Ovary (tissue), 10 donors: ENCODE measurements at places on chromosomes 1 and 21. TPM values are rescaled to one million over a fixed set of nuclear protein-coding genes. Genes with fewer than 3 reads are reported as not detected.

DNAJC28 gene
- total RNA-seq, result 1.2 TPM

FAM72C gene
- not detected for total RNA-seq

PAPPA2 gene
- total RNA-seq, result not detected

TSPAN1 gene
- 2.7 TPM for total RNA-seq

CD48 gene
- total RNA-seq, result 0.61 TPM

VSIG8 gene
- total RNA-seq, result 0.23 TPM

COL11A1 gene
- 0.35 TPM for total RNA-seq

- H3K4me1 ChIP-seq, result no peaks in the 10 kb centered on the region
- H3K27me3 ChIP-seq, result no peaks in the 10 kb centered on the region
- DNase-seq, result no peak
- no peak overlapping the region for H3K4me3 ChIP-seq
Observed at GRCh38 chr1:182309631-182310351, 81.8 kb downstream of the GLUL start.

DNA sequence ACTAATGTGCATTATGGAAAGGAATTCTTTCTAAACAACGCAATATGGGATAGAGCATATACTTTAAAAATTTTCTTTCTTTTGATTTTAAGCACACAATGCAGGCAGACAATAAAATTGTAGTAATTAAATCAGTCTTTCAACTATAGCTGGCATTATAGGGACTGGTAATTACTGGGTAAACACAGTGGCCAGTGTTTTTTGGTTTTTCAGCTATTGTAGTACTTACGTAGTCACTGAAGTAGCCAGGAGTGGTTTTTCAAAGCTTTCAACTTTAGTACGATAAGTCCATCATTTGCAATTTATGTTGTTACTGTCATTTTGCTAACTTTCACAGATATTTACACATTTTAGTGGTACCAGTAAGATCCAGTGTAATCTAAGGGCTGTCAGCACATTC lies 50.6 kb downstream of the RAB3GAP2 start:
- H3K36me3 ChIP-seq, result no peaks in the 10 kb centered on the region
- H3K4me3 ChIP-seq, result no peak overlapping the region
- no peak for DNase-seq
- H3K27me3 ChIP-seq, result no peaks in the 10 kb centered on the region
- no peaks in the 10 kb centered on the region for H3K4me1 ChIP-seq

DNA sequence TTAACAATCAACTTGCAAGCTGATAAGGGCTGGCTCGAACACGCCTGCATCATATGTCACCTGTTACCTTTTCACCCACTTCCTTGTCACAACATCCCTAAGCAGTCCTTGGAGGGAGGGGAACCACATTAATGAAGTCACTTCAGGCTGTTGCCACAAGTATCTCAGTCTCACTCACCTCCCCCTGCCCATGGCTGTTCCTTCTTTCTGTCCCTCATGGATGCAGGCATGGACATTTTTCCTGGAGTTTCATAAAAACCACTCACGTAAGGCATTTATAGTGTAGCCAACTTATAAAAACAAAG lies 76.8 kb upstream of the ANGPTL1 start:
- H3K27me3 ChIP-seq, result no peaks in the 10 kb centered on the region
- no peak for DNase-seq
- H3K4me1 ChIP-seq, result peaks cover 3% of the 10 kb centered on the region
- no peaks in the 10 kb centered on the region for H3K36me3 ChIP-seq
- H3K4me3 ChIP-seq, result no peak overlapping the region
- H3K27ac ChIP-seq, result no peak overlapping the region

GRCh38 chr1:228866468-228866867 lies 131.2 kb downstream of the RHOU start:
- no peaks in the 10 kb centered on the region for H3K4me1 ChIP-seq
- H3K27ac ChIP-seq, result no peak overlapping the region
- DNase-seq, result no peak
- H3K27me3 ChIP-seq, result no peaks in the 10 kb centered on the region
- no peak overlapping the region for H3K4me3 ChIP-seq
- no peaks in the 10 kb centered on the region for H3K36me3 ChIP-seq

- no peaks in the 10 kb centered on the region for H3K27me3 ChIP-seq
- H3K36me3 ChIP-seq, result no peaks in the 10 kb centered on the region
Observed at GRCh38 chr1:54671985-54672608, 30.5 kb downstream of the MROH7 start.

DNA sequence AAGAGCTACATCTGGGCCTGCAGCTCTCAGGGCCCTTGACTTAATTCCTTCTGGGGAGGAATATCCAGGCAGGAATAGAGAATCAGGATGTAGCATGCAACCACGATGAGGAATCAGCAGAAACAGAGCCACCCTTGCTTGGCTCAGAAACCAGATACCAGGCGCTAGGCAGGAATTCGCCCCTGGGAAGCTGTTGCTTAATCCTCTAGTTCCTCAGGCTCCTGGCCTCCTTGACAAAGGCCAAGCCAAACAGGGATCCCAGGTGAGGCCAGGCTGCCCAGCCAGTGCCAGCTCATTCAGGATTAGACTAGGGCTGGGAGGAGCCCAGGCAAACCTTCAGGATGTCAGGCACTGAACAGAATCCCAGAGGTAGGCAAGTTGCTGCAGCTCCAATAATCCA lies 48.2 kb upstream of the IRF2BP2 start:
- H3K4me1 ChIP-seq, result no peaks in the 10 kb centered on the region
- H3K36me3 ChIP-seq, result no peaks in the 10 kb centered on the region
- H3K27ac ChIP-seq, result no peak overlapping the region
- H3K27me3 ChIP-seq, result no peaks in the 10 kb centered on the region

GRCh38 chr1:184329962-184330868 lies 56.6 kb upstream of the C1orf21 start:
- H3K4me1 ChIP-seq, result no peaks in the 10 kb centered on the region
- no peaks in the 10 kb centered on the region for H3K36me3 ChIP-seq
- DNase-seq, result no peak

- no peak for DNase-seq
- no peaks in the 10 kb centered on the region for H3K27me3 ChIP-seq
- no peak overlapping the region for H3K27ac ChIP-seq
- no peaks in the 10 kb centered on the region for H3K36me3 ChIP-seq
- no peak overlapping the region for H3K4me3 ChIP-seq
Observed at GRCh38 chr1:172613294-172613693, 45.6 kb upstream of the FASLG start.

- DNase-seq, result no peak
- no peak overlapping the region for H3K27ac ChIP-seq
- no peaks in the 10 kb centered on the region for H3K4me1 ChIP-seq
- H3K27me3 ChIP-seq, result no peaks in the 10 kb centered on the region
- no peak overlapping the region for H3K4me3 ChIP-seq
Observed at GRCh38 chr1:39540504-39541031, 36.0 kb downstream of the PABPC4 start.

DNA sequence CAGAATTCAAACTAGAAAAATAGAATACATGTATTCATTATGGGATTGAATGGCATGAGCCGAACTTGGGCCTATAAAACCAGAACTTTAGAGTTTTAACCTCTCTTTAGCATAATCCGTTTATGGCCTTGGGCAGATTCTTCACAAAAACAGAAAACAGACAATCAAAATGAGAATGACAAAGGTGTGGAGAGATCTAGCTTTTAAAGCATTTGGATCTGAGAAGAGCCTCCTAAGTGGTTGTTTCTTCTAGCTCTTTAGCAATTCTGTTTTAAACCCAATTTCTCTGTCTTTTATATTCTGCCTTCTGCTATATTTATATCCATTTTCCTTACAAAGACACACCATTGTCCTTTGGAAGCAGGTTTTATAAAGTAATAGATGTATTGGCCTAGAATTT lies 160.2 kb downstream of the RPS6KC1 start:
- no peak overlapping the region for H3K27ac ChIP-seq
- H3K4me1 ChIP-seq, result no peaks in the 10 kb centered on the region
- DNase-seq, result no peak
- H3K27me3 ChIP-seq, result no peaks in the 10 kb centered on the region
- H3K36me3 ChIP-seq, result no peaks in the 10 kb centered on the region
- H3K4me3 ChIP-seq, result no peak overlapping the region

GRCh38 chr1:91889717-91890459 lies 3.9 kb upstream of the TGFBR3 start:
- no peak for DNase-seq
- no peaks in the 10 kb centered on the region for H3K36me3 ChIP-seq
- H3K4me1 ChIP-seq, result peaks cover 7% of the 10 kb centered on the region

GRCh38 chr1:69568421-69569174 lies 876 bp downstream of the LRRC7 start:
- no peak for DNase-seq
- no peaks in the 10 kb centered on the region for H3K36me3 ChIP-seq
- no peaks in the 10 kb centered on the region for H3K27me3 ChIP-seq
- H3K27ac ChIP-seq, result no peak overlapping the region

DNA sequence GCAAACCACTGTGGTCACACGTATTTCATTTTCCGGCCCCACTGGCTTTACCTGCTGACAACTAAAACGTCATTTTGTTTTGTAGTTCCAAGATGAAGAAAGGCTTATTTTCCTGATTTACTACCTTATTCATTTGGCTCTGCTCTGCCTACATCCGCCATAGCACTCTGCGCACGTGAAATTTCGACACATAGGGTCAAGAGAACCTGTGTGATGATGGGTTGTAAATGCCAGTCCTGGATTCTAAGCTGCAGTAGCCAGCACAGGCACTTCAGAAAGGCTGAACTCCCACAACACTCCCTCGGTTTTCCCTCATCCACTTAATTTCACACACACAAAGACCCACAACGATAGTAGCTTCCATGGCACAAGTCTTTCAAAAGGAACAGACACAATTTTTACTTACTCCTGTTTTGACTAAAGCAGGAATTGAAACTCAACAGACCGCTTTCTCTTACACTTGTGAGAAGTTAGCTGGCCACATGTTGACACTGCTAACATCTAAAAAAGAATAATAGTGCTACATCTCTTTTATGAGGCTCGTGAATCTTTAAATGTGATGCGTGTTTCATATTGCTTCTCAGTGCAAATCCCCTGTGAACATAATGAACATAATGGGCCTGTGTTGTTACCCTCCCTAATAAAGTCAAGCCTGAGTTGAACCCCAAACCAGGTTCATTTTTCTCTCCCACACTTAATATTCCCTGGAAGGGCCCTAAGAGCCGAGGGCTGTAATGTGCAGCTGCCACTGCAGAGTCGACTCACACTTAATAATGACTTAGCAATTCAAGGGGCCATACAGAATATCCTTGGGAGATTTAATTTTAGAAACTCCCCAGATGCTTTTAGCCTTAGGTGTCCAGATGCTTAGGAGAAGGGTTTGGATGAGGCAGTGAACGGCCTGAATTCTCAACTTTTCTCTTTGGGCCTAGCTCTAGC lies 1.5 kb upstream of the RUNX1 start:
- peaks cover 1% of the 10 kb centered on the region for H3K4me1 ChIP-seq
- H3K36me3 ChIP-seq, result no peaks in the 10 kb centered on the region
- H3K27ac ChIP-seq, result no peak overlapping the region
- no peak for DNase-seq
- H3K4me3 ChIP-seq, result no peak overlapping the region

DNA sequence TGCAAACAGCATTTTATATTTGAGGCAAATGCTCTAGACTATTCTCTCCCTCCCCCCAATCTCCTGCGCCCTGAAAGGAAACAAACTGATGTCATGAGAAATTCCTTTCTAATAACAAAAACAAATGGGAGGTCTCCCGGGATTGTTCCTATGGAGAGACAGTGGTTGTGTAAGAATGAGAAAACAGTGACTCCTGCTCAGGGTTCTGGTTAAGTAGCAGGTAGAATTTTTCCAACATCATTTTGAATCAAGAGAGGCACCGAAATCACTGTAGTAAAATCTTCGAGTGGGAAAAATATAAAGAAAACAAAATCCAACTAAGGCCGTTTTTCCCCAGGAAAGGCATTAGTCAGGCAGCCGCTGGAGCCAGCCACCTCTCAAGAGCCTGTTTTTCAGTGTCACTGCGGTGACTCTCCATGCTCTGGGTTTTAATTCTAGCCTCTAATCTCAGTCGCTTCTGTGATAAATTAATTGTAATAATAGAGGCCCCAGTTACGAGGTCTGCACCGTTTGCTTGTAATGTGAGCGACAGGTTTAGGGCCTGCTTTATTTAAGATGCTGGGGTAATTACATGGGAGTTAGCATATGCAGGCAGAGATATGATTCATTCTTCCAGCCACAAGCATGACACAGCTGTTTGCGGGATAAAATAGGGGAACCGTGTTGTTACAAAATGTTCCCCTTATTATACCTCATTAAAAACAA lies 80.3 kb downstream of the RNF220 start:
- no peak overlapping the region for H3K27ac ChIP-seq
- no peaks in the 10 kb centered on the region for H3K36me3 ChIP-seq
- H3K4me3 ChIP-seq, result no peak overlapping the region
- no peaks in the 10 kb centered on the region for H3K4me1 ChIP-seq
- no peaks in the 10 kb centered on the region for H3K27me3 ChIP-seq

DNA sequence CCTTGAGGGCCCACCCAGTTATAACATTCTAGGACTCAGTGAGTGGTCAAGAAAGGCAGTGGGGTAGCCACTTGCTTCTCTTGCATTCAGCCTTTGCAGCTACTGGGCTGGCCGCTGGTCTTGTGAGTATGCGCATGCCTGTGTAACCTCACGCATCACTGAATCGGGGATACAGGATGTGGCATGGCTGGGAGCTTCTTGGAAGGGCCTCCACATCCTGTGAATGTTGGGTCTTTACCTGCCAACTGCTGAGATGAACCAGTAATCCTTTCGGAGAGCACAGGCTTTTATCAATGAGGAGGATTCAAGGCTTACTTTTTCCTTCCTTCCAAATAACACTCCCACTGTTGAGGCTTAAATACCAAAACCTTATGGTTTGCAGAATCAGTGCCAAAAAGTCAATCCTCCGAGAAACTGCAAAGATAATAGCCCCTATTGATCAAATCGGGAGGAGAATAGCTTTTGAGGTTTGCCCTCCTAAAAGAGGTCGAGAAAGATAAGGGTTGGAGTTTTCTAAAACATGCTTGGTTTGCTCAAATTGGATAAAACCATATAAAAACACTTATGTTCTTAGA lies 198.9 kb upstream of the UBE2U start:
- H3K27me3 ChIP-seq, result no peaks in the 10 kb centered on the region
- DNase-seq, result peak; percentile 21
- no peak overlapping the region for H3K27ac ChIP-seq
- H3K4me1 ChIP-seq, result no peaks in the 10 kb centered on the region
- H3K4me3 ChIP-seq, result no peak overlapping the region
- H3K36me3 ChIP-seq, result no peaks in the 10 kb centered on the region

GRCh38 chr1:209062863-209063262 lies 520.7 kb upstream of the CAMK1G start:
- H3K36me3 ChIP-seq, result no peaks in the 10 kb centered on the region
- H3K27me3 ChIP-seq, result no peaks in the 10 kb centered on the region
- H3K4me3 ChIP-seq, result no peak overlapping the region
- H3K27ac ChIP-seq, result no peak overlapping the region

- H3K4me1 ChIP-seq, result peaks cover 6% of the 10 kb centered on the region
- DNase-seq, result no peak
- no peak overlapping the region for H3K4me3 ChIP-seq
- no peaks in the 10 kb centered on the region for H3K36me3 ChIP-seq
- H3K27ac ChIP-seq, result no peak overlapping the region
- no peaks in the 10 kb centered on the region for H3K27me3 ChIP-seq
Observed at GRCh38 chr1:41498391-41498790, 13.9 kb upstream of the EDN2 start.

- no peak for DNase-seq
- no peaks in the 10 kb centered on the region for H3K4me1 ChIP-seq
- H3K4me3 ChIP-seq, result no peak overlapping the region
- H3K36me3 ChIP-seq, result no peaks in the 10 kb centered on the region
- no peaks in the 10 kb centered on the region for H3K27me3 ChIP-seq
Observed at GRCh38 chr1:219526074-219526473, 86.8 kb downstream of the ZC3H11B start.
